ENCODE measurements at places on chromosomes 5 and 9. TPM values are rescaled to one million over a fixed set of nuclear protein-coding genes. Genes with fewer than 3 reads are reported as not detected.

Gene OR13C9
- not detected for polyA plus RNA-seq

DNA sequence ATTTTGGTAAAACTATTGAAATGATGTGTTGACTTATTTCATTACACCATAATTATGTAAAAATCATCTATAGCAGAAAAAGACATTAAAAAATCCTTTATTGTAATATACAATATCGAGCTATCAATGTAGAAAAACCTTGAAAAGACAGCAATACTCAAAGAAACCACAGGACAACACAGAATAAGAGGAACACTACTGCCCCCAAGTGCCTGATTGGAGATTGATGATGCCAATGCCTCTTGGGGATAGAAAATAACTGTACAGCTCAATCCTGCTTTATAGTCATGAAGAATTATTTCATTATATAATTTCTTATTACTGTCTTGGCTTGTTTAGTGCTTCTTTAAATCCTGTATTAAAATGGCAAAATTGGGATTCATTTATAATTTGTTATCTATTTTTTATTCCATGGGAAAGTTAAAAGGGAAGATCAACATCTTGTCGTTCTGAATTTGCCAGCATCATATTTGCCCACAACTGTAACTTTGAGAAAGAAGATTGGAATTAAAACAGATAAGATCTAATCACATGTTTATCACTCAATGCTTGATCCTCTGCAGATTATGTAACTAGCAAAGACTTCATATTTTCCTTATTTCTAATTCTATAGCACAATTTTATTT lies 337.5 kb downstream of the CDH9 start:
- H3K4me1 ChIP-seq = no peaks in the 10 kb centered on the region
- H3K4me3 ChIP-seq = no peak overlapping the region
- no peaks in the 10 kb centered on the region for H3K36me3 ChIP-seq
- no peak overlapping the region for H3K27ac ChIP-seq

DNA sequence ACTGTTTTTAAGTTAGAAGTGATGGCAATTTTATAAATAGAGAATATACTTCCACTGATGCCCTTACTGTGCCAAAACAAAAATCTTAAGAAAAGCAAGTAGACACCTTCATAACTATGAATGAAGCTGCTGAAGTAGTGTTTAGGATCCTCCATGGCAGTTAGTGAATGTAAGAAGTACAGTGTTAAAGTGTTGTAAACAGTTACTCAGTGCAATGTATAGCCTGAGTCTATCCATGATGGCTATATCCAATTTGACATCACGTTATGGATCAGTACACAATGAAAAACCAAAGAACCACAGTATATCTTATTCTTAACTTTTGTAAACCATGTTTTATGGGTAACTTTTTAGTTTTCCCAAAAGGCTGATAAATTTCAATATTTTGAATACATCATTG lies 7.1 kb downstream of the CCNG1 start:
- peaks cover 5% of the 10 kb centered on the region for H3K4me1 ChIP-seq
- DNase-seq = no peak
- H3K27me3 ChIP-seq = no peaks in the 10 kb centered on the region
- H3K36me3 ChIP-seq = peaks cover 18% of the 10 kb centered on the region

Gene TEK
- polyA plus RNA-seq = 0.01 TPM

- H3K36me3 ChIP-seq = peaks cover 4% of the 10 kb centered on the region
- H3K27me3 ChIP-seq = no peaks in the 10 kb centered on the region
- peaks cover 14% of the 10 kb centered on the region for H3K4me1 ChIP-seq
- no peak overlapping the region for H3K27ac ChIP-seq
- DNase-seq = no peak
- no peak overlapping the region for H3K4me3 ChIP-seq
Observed at GRCh38 chr5:139399501-139400121, 4.3 kb downstream of the SPATA24 start.

DNA sequence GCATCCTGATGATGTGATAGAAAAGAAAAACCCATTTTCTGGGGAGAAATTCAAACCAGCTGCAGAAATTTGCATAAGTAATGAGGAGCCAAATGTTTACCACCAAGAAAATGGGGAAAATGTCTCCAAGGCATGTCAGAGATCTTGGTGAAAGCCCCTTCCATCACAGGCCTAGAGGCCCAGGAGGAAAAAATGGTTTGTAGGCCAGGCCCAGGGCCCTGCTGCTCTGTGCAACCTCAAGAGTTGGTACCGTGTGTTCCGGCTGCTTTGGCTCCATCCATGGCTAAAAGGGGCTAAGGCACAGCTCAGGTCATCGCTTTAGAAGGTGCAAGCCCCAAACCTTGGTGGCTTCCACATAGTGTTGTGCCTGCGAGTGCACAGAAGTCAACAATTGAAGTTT lies 543.1 kb downstream of the ZNF608 start:
- H3K27me3 ChIP-seq = no peaks in the 10 kb centered on the region
- no peak overlapping the region for H3K4me3 ChIP-seq
- H3K27ac ChIP-seq = no peak overlapping the region
- peaks cover 6% of the 10 kb centered on the region for H3K4me1 ChIP-seq

Gene C1QTNF2
- 0.05 TPM for polyA plus RNA-seq

Measured in keratinocyte (primary cell).